ENCODE measurements at places on chromosomes 6 and 20.

DNA sequence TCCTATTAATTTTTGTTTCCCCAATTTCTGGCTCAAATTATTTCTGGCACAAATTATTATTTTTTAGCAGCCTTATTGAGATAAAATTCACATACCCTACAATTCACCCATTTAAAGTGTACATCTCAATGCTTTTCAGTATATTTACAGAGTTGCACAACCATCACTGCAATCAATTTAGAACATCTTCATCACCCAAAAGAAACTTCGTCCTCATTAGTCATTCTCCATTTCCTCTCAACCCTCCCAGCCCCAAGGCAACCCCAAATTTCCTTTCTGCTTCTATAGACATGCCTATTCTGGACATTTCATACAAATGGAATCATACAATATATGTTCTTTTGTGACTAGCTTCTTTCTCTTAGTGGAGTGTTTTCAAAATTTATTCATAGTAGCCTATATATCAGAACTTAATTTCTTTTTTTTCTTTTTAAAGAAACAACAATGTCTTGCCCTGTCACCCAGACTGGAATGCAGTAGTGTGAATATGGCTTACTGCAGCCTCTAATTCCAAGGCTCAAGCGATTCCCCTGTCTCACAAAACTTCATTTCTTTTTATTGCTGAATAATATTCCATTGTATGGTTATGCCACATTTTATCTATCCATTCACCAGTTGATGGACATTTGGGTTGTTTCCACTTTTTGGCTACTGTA is 84.5 kb downstream of the DNAH8 start:
- DNase-seq = no peak

DNA sequence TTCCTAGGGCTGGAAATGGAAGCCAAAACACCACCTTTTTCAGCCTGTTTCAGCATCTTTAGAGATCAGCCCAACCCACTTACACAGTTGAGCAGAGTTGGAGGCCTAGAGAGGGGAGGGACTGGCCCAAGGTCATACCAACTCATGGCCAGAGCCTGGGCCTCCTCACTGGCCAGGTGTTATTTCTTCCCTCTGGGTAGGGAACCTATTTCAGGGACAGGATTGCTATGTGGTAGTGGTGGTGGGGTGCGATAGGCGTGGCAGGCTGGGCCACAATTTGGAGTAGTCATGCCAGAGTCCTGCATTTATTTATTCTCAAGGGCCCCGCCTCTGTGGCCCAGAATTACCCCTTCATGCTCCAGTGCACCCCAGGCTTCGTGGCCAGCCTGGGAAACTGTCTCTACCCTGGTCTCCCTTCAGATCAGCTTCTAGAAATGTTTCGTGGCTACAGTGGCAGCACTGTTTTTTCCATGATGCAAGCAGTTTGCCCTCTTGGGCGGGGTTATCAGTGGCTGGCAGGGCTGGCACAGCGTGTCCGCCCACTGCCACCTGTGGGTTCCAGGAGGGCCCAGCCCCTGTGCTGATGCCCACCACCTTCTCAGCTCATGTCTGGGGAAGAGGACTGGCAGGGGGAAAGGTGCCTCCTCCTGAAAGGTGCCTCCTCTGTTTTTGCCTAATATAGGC is 6.2 kb downstream of the VEGFA start:
- DNase-seq = no peak

DNA sequence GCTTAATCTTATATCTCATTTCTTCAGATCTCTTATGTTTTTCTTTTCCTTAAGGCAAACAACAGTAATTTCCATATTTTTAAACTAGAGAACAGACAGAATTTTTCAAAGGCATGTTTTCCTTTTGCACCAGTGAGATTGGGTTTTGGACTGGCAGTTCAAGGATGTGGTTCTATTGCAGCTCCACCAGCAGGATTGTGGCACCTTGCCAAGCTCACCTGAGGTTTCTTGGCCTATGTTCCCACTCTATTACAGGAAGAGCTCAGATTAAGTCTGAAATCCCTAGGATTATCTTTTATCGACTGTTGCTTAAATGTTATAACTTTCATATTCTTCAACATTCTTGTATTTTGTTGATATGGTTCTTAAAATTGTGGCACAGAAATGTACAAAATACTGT is 218.9 kb downstream of the PLCB4 start:
- DNase-seq = no peak

GRCh38 chr20:2032168-2032567 is 38.3 kb upstream of the PDYN start:
- DNase-seq = no peak

DNA sequence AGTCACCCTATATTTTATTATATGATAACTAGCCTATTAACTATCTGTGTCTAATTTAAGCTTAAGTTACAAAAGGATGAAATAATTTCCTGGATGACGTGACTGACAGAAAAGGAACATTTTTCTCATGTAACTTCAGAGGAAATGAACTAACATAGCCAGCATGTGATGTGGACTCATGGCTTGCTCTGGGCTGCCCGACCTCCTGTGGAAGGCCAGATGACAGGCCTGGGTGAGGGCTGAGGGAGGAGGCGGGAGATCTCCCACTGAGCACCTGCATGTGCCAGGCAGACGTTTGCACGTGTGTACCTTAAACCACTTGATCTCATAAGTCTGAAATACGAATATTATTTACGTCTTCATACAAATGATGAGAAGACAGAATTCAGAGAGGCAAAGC is 321.1 kb downstream of the SYNE1 start:
- DNase-seq = no peak

GRCh38 chr6:137402143-137402680 is 92.0 kb downstream of the OLIG3 start:
- DNase-seq = no peak

- DNase-seq = no peak
Measured at GRCh38 chr20:35320396-35321126, 28.3 kb upstream of the FAM83C start.

DNA sequence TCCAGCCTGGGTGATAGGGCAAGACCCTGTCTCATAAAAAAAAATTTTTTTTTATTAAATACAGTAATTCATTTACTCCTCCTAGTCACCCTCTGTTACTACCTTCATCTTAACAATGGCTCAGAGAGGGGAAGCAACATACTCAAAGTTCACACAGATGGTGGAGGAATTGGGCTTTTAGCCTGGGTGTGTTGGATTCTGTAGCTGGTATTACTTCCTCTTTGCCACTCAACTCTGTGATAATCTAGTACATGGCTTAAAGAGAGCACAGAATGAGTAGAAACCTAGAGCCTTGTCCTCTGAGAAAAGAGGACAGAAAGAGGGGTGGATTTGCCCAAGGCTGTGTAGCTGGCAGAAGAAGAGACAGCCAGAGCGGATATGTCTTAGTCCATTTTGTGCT is 96.6 kb downstream of the DLGAP4 start:
- no peak for DNase-seq

GRCh38 chr20:32233286-32233685 is 25.6 kb downstream of the POFUT1 start:
- no peak for DNase-seq

DNA sequence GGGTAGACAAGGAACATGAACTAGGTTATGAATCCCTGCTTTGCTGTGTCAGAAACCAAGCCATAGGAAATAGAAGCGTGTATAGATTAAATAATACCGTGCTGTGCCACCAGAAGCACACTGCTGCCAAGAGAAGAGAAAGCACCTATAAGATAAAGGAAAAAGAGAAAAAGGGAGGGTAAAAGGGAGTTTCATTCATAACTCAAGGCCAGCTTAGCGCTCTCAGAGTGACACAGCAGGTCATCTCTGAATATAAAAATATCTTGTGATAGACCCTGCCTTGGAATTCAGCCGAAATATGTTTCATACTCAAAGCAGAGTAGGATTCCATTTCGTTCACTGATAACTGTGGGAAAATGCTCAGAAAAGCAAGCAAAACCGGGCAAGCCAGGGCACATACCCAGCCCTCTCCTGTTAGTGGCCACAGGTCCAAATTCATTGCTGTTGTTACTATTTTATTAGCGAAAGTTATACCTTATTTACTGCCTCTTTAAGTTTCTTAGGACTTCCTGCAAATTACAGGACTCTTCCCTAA is 8.7 kb downstream of the JAG1 start:
- DNase-seq = no peak

DNA sequence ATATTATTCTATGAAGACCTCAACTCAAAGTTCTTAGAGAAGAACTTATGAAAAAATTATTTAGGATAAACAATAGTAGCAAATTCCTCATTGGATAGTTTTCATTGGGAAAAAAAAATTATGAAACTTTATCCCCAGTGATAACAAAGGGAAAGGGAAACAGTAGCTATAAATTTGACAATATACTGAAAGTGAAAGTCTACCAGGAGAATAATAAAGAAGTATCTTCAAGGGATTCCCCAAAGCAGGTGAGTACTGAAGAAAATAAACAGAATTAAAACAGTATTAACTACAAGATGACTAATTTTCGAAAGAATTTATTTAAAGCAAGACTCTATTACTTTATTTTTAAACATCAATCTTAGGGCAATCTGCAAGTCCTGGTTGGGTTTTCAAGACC is 56.4 kb downstream of the REPS1 start:
- no peak for DNase-seq

DNA sequence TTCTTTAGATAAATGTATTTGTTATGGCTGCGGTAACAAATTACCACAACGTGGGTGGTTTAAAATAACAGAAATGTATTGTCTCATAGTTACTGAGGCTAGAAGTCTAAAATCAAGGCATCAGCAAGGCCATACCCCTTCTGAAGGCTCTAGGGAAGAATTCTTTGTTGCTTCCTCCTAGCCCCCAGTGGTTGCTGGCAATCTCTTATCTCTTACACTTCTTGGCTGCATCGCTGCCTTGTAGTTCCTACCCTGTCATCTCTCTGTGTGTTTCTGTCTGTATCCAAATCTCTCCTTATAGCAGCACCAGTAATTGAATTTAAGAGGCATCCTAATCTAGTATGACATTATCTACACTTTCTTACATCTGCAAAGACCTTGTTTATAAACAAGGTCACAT is 534.7 kb downstream of the PHF3 start:
- DNase-seq = no peak

GRCh38 chr20:12207875-12208274 is 290.2 kb downstream of the BTBD3 start:
- no peak for DNase-seq

DNA sequence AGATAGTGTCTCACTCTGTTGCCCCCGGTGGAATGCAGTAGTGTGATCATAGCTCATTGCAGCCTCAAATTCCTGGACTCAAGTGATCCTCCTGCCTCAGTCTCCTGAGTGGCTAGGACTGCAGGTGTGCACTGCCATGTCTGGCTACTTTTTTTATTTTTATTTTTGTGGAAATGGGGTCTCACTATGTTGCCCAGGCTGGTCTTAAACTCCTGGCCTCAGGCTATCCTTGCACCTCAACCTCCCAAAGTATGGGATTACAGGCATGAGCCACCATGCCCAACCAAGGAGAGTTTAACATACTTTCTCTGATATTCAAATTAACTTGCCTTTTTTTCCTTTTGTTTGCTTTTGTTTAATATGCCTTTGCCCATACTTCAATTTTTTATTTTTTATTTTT is 10.4 kb upstream of the ACTR5 start:
- DNase-seq = no peak

- no peak for DNase-seq
Measured at GRCh38 chr20:22716821-22717351, 132.5 kb upstream of the FOXA2 start.

DNA sequence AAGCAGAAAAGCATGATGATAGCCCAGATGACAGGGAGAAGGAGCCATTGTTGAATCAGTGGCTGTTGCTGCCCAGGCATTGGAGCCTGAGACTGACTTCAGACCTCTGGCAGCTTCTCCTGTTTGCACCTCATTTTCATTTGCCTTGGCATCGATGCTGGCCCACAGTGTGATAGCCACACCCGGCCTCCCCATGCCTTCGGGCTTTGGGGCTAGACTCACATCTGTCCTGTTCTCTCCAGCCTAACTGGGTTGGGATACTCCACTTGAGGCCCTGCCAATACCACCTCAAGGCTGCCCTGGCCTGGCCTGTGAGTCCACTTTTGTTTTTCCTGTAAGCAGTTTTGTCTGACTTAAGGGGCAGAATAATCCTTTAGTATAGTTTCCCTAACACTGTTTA is 140.4 kb downstream of the UST start:
- no peak for DNase-seq

DNA sequence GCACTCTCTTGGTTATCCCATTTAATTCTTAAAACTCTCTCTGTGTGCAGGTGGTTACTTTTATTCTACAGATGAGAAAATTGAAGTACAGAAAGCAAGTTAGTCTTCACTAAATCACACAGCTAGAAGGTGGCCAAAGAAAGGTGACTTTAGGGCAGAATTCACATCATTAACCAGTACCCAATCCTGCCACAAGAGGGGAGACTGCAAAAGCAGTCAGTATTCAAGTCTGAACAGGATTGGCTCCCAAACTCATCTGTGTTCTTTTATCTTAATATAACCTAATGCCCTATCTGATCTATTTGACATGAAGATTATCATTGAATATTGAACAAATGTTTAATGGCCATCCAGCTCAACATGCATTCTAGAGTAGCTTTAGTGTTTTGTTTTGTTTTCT is 225.3 kb upstream of the FAM83B start:
- no peak for DNase-seq

DNA sequence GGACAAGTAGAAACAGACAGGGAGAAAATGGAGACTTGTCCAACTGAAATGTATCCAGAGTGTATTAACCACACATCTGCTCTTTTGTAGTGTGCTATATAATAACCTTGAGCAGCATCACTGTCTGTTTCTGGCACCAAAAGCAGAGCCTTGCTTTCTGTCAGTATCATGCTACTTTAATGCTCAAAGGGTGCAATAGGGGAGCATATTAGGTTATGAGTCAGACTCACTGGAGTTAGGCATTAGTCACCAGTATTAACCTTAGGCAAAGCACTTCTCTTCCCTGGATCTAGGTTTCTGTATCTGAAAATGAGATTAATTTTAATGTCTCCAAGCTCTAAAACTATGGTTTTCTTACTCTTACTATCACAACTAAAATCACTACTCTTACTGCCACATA is 280.1 kb downstream of the TFAP2B start:
- DNase-seq = no peak

GRCh38 chr20:60249436-60249835 is 291.2 kb downstream of the CDH26 start:
- no peak for DNase-seq

Measured in activated CD4-positive, alpha-beta T cell treated with anti-CD3 and anti-CD28 coated beads, Interleukin-2, amount 50 U/mL, for 16 hours (primary cell).